Naive thymus-derived CD4-positive, alpha-beta T cell (primary cell): ENCODE measurements at places on chromosomes 6 and 20.

GRCh38 chr6:81878479-81878878 is 126.0 kb upstream of the TENT5A start:
- no peak for DNase-seq

- DNase-seq, result no peak
Measured at GRCh38 chr6:27867945-27868300, 44.3 kb downstream of the OR2B2 start.

- DNase-seq, result peak; percentile 57
Measured at GRCh38 chr20:56418385-56418861, 6.4 kb downstream of the CASS4 start.

GRCh38 chr6:146542881-146543210 is 787 bp upstream of the RAB32 start:
- no peak for DNase-seq

- DNase-seq, result no peak
Measured at GRCh38 chr20:64098471-64099013, 8.8 kb downstream of the NPBWR2 start.

DNA sequence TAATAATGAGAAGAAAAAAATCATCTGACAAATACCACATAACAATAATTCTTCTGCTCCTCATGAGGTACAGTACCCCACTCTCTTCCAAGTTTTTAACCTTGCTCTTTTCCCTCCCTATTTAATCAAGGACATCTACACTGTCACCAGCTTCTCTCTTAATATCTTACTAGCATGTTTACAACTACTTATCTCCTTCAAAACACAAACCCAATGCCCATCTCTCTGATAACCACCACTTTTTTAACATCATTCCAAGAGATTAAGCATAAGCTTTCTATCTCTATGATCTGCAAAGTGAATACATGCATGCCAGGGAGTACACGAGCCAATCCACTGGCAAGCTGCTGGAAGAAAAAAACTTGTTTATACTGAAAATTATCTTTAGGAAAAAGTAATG is 10.3 kb downstream of the CEP85L start:
- no peak for DNase-seq

GRCh38 chr20:25195962-25196785 is 662 bp downstream of the ENTPD6 start:
- peak; percentile 3 for DNase-seq

DNA sequence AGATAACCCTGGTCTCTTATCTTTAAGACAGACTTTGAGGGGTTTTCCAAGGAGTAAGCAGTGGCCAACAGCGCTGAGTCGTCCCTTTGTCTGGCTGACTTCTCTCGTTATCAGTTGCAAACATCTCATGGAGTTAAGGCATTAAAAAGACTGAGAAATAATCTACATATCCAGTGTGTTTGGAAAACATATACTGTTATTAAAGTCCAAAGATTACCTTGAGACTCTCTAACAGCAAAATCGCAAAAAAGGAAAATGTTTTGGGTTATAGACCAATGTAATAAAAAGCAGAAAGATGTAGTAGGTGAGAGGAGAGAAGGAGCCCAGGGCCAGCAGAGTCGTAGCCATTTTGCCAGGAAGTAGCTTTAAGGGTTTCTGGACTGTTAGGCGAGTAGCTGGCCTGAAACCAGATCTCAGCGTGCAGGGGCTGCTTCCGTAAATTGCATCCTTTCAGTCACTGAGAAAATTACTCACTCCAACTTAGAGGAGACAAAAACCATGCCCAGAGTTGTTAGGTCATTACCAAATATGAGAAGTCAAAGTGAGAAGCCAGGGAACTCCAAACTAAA is 24.6 kb downstream of the MYLK4 start:
- no peak for DNase-seq

- DNase-seq, result peak; percentile 24
Measured at GRCh38 chr6:25280344-25281074, 1.3 kb downstream of the CARMIL1 start.

DNA sequence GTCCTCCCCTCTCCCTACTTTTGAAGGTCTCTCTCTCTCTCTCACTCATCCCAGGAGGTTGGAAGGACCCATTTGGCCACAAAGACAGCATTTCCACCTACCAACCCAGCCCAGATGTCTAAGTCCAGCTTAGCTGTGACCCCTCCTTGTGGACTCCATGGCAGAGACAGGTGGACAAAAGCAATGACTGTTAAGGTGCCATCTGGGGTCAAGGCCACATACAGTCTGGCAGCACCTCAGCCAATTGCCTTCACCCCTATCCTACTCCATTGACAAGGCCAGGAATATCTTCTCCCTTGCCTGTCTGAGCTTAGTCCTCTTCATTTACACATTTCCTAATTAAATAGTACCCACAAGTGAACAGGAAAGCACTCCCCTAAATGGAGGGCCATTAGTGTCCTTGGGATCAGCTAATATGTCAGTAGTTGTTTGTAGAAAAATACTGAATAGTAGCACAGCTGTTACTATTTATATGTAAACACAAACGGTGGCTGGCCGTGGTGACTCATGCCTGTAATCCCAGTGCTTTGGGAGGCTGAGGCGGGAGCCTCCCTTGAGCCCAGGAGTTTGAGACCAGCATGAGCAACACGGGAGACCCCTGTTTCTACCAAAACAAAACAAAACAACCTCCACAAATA is 28.8 kb downstream of the GCM1 start:
- no peak for DNase-seq

DNA sequence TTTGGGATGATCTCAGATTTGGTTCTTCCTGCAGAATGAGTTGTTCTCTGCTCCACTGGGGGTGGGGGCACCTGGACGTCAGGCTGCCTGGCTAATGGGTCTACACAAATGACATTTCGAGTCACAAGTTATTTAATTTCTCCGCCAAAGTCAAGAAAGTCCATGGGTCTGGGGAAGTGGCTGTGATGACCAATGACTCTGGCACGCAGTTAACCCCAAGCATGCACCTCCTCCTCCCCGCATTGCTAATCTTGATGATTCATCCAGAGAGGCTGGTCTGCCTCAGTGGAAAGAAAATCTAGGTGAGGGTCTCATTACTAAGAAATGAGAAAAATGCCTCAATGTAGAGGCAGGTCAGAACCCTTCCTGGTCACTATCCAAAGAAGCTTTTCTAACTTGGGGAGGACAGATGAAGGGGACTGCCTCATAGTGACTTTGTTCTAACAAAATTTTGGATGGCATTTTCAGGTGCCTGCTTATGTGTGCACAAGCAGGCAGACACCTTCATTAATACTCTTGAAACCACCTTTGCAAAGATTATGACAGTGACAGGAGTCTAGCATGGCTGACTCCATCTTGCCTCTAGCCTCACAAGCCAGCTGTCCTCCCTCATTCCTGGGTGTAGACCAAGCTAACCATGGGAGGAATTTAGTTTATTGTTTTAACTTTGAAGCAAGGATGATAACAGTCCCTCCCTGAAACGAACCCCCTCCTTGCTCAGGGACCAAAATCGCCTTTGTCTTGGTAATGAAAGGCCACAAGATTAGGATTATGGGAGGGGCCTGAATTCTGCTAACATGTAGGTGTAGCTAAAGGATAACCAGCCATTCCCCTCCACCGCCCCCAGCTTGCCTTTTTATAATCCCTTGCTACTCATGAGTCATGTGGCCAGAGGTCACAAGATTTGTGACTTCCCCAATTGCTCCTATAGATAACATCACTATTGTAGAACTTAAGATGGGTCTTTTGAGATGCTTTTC is 98.6 kb upstream of the MRPS10 start:
- no peak for DNase-seq

- no peak for DNase-seq
Measured at GRCh38 chr6:24613361-24614042, 32.5 kb downstream of the KIAA0319 start.

- no peak for DNase-seq
Measured at GRCh38 chr20:56809668-56810067, 180.6 kb downstream of the TFAP2C start.

DNA sequence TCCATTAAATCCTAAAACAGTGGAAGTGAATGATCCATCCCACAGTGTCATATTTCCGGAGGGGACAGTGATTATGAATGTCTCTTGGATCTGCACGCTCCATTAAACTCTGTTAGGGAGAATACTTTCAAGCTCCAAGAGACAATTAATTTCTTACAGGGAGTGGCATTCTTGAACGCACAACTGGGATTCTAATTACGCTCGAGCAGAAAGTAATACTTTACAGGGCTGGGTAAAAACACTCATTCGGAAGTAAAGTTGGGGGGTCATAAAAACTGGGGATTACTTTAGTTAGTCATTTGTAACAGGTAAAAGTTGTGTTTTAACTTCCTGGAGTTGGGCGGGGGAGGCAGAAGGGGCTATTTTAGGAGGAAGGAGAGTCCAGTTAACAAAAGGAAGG is 151.8 kb downstream of the ZFP64 start:
- no peak for DNase-seq

- DNase-seq, result no peak
Measured at GRCh38 chr6:12137480-12137879, 125.4 kb downstream of the HIVEP1 start.

GRCh38 chr6:71446057-71446456 is 157.4 kb downstream of the OGFRL1 start:
- no peak for DNase-seq

DNA sequence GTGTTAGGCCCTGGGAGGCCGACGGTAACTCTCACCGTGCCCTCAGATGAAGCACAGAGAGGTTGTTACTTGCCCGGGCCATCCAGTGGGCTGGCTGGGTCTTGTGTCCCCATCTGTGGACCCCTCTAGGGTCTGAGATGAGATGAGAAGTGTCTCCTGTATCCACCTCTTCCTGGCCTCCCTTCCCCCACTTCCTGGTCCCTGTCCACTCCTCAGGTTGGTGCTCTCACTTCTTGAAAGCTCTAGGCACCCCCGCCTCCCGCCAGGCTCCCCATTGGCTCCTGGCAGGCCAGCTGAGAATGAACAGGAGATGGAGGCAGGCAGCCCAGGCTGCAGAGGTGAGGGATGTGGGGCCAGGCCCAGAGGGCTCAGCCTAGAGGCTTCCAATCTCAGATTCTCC is 1.5 kb downstream of the MMP24OS start:
- DNase-seq, result no peak

GRCh38 chr6:14655201-14656061 is 537.9 kb downstream of the CD83 start:
- DNase-seq, result no peak

- peak; percentile 94 for DNase-seq
Measured at GRCh38 chr20:33993576-33994221, at the start of gene RALY. Gene RALY (plus strand): TSS chr20:33993911. CDS start chr20:34072075, 78,164 bp downstream.

DNA sequence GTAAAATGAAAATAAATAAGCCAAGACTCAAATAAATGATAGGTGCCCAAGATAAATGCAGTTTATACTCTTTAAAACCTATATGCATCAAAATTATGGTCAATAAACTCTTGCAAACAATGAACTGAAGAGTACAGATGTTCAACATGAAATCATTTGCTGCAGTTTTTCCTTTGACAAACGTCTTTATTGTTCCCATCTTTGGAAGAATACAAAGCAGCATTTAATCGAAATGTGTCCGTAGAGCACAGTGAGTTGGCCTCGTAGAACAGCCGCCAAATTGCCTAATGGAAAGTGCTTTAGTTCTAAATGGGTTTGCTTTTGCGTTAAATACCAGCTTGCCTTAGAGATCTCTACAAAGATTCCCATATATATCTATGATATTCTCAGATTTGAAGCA is 447.4 kb downstream of the PKHD1 start:
- no peak for DNase-seq

DNA sequence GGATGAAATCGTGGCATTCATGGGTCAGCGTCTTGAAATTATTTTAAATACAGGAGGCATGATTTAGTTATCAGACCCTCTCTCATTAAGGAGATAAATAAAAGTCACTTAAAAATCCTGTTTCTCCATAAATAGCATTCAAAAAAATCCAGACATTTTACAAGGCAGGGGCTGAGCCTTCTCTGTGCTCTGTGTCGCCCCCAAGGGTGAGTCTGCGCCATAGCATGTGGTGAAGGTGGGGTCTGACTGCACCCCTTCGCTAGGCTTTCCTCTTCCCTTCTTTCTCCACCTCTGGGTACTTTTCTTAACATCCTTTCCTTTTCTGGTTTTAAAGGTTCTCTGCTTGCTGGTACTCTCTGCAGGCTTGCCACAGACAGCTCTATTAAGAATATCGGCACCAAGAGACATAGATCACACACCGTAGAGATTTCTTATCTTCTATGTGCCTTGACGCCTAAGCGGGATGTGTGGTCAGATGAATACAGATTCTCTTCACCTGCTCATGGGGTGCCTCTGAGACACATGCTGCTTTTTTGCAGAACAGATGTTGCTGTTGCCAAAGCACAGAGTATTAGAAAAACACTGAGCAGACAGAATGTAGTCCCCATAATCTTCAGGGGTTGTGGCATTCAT is 20.1 kb upstream of the FAM209A start:
- no peak for DNase-seq

DNA sequence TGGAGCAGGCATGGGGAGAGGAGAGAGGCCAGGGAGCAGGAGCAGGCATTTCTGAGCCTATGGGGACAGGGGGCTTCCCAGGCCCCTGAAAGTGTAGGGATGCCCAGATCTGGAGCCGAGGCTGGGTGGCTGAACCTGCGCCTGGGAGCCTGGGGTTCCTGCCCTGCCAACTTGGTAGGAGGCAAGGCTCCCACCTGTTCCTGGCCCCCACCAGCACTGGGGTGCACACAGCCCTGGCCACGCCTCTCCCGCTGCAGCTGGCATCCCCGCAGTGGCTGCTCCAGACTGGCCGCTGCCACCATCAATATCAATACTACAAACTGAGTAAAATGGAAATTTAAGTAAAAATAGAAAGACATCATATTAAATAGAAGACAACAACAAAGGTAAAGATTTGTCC is 684.9 kb upstream of the MAP3K7 start:
- DNase-seq, result no peak

DNA sequence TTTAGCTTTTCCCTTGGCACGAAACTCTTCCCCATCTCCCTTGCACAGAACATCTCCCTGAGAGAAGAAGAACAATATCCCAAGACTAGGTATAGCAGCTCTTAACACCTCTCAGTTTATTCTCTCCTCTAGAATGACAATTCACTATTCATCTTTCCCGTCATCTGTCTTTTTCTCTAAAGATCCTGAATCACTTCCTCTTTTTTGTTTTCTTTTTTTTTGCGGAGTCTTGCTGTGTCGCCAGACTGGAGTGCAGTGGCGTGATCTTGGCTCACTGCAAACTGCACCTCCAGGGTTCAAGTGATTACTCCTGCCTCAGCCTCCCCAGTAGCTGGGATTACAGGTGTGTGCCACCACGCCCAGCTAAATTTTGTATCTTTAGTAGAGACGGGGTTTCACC is 574.4 kb upstream of the MAP3K7 start:
- no peak for DNase-seq

GRCh38 chr20:57379263-57379647 is 11.9 kb upstream of the RBM38 start:
- no peak for DNase-seq

DNA sequence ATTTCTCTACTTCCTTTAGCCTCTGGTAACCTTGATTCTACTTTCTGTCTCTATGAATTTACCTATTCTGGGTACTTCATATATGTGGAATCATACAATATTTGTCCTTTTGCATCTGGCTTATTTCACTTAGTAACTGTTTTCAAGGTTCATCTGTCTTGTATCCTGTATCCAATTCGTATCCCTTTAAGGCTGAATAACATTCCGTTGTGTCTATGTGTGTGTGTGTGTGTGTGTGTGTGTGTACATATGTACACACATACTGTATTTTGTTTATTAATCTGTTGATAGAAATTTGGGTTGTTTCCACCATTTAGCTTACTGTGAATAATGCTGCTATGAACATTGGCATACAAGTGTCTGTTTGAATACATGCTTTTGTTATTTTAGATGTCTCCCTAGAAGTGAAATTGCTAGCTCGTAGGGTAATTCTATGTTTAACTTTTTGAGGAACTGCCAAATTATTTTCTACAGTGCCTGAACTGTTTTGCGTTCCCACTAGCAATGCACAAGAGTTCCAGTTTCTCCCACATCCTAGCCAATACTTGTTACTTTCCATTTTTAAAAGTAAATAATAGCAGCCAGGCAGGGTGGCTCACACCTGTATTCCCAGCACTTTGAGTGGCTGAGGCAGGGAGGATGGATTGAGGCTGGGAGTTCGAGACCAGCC is 17.7 kb downstream of the SENP6 start:
- no peak for DNase-seq
